ENCODE measurements at places on chromosomes 6 and 20.

DNA sequence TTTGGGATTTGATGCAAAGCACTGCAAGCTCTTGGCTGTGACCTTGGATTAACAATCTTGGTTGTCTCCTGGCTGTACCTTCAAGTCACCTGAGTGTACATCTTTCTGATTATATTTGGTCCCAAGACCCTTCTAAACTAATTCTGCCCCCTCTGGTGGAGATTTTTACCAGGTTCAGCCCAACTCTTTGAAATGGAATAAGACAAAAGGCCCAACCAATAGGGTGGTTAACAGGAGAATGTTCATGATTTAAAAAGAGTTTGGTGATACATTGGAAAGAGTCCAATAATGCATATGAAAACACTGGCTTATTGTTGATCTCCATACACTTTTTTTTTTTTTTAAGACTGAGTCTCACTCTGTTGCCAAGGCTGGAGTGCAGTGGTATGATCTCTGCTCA is 77.5 kb upstream of the CD83 start:
- no peak for DNase-seq

- DNase-seq, result no peak
Measured at GRCh38 chr6:14622085-14622484, 504.5 kb downstream of the CD83 start.

DNA sequence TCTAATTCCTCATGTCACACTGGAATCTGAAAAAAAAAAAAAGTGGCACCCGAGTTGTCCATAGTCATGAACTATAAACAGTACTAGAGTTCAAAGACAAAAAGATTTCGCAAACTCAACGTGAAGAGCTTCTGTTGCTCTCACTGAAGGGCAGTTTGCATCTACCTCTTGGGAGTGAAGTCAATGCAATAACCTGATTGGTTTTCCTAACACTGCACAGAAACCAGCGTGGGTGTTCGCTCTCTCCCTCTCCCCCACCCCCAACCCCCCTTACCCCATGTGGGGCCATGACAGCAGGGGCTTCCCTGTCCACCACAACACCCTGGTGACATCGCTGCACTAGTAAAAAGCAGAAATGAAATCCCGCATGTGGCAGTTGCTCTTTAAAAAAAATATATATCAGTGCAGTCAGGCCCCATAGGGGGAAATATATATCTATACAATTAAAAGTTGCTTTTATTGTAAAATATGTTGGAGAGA is 66.9 kb downstream of the GMPR start:
- no peak for DNase-seq

DNA sequence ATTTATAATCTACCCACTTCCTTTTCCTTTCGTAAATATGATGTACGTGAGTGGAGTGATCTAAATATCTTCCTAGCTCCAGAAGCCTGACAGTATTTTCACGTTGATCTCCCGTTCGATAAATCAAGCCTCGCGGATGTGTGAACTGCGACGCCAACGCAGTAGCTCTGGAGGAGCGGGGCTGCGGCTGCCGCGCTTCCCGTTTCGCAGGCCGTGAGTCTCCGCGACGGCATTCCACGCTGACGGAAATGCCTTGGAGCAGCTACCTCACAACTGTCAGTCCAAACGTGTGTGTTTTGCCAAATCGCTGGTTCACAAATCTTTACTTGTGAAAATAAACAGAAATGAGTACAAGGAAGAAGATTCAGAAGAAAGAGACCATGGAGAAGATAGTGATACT is 41.2 kb downstream of the BTBD3 start:
- no peak for DNase-seq

- no peak for DNase-seq
Measured at GRCh38 chr20:57403216-57403615, 12.0 kb downstream of the RBM38 start.

GRCh38 chr6:158257425-158257759 is 54.9 kb upstream of the TULP4 start:
- no peak for DNase-seq

DNA sequence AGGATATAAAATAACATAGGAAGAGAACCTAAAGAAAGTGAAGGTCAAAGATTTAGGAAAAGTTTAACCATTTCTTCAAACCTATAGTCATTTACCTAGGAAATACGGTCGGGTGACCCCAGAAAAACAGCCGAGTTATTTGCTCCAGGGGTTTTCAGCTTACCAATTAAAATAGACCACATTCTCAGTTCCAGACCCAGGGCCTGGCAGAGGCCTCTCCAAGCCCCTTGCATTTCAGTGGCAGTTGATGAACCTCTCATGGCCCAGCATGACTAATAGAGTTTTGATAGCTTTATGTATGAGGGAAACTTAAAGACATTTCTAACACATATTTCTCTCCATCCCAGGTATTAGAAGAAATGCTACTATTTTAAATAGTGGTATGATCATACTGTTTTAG is 113.5 kb downstream of the OGFRL1 start:
- DNase-seq, result no peak

DNA sequence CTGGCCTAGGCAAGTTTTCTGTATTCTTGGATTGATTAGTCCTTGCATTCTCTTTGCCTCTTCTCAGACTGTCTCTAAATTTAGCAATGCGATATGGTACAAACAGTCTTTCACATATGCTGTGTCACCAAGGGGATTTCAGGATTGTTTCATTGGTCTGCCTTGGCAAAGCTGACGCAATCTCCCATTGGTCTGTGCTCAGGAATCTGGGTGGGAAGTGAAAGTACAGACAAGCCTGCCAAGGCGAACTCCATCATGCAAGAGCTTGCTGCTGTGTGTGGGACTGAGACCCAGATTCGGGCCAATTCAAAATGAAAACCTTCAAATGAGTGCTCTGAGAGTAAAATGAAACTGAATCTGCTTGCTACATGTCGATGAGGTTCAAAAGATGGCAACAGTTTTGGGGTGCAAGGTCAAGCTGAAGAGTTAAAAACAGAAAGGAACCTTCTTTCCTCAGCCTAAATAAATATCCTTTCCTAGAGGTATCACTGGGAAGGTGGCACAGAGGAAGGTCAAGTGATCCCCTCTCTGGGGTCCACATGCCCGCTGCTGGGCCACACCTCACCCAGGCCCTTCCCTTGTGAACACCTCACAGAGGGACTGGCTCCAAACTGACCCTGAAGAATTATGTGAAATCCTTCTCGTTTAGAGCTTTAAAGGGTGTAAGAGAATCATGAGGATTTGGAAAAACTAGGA is 198.8 kb upstream of the PREP start:
- peak; percentile 98 for DNase-seq

- peak; percentile 55 for DNase-seq
Measured at GRCh38 chr20:33443006-33443511, 504 bp downstream of the SNTA1 start.

DNA sequence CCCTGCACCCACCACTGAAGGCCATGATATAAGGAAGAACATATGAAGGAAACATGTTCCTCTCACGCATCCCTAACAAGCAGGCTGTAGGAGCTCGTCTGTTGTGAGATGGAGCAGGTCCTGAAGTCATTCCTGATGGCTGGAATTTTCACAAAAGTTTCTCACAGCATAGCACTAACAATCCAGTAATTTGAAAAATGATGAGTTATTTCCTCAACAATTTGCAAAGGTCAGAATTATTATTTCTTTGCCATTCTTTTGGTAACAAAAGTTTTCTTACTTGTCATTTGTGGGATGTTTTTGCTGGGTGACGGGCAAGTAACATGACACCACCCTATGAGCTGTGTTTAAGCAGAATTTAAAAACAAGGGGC is 27.6 kb upstream of the FRMD1 start:
- DNase-seq, result no peak

- DNase-seq, result no peak
Measured at GRCh38 chr20:54043076-54043967, 27.1 kb downstream of the BCAS1 start.

GRCh38 chr6:145469021-145469420 is 266.3 kb downstream of the EPM2A start:
- no peak for DNase-seq

GRCh38 chr6:24245275-24245674 is 112.6 kb downstream of the DCDC2 start:
- no peak for DNase-seq

DNA sequence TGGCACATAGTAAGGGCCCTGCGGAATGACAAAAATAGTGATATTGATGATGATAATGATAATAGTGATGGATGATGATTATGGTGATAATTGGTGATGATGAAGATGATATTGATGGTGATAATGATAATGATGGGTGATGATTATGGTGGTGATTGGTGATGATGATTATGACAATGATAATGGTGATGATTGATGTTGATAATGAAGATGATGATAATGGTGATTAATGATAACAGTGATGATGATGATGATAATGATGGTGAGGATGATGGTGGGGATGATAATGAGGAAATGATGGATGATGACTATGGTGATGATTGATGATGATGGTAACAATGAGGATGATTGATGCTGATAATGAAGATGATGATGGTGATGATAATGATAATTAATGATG is 48.9 kb downstream of the EDN3 start:
- no peak for DNase-seq

- DNase-seq, result no peak
Measured at GRCh38 chr20:21519136-21519584, 5.3 kb upstream of the NKX2-2 start.

DNA sequence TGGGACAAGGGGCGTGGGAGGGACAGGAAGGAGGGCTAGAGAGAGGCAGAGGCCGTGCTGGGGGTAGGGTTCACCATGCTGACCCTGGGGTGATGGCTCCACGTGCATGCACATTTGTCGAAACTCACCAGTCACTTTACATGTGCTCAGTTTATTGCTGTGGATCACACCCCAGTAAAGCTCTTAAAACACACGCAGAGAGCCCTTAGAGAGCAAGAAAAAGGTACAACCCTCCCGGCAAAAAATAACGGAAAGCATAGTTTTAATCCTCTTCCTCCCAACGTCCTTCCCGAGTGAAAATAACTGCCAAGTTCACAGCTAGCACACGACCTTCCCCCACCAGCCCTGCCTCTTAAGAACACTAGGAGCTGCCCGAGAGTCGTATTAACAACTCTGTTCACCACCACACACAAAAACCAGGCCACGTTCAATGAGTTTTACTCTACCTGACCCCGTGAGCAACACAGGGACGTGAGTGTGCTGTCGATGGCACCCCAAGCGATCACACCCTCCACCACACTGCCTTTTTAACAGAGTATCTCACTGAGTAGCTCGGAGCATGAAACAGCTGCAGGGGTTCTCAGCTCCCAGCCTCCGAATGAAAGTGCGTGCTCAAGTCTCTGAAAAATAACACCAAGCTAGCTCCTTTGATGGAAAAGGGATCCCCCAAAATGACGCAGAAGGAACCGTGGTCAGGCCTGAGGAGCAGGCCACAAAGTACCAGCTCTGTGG is 39.7 kb downstream of the TAF4 start:
- peak; percentile 69 for DNase-seq

- DNase-seq, result peak; percentile 86
Measured at GRCh38 chr6:73610444-73611275, 43.1 kb downstream of the SLC17A5 start.

DNA sequence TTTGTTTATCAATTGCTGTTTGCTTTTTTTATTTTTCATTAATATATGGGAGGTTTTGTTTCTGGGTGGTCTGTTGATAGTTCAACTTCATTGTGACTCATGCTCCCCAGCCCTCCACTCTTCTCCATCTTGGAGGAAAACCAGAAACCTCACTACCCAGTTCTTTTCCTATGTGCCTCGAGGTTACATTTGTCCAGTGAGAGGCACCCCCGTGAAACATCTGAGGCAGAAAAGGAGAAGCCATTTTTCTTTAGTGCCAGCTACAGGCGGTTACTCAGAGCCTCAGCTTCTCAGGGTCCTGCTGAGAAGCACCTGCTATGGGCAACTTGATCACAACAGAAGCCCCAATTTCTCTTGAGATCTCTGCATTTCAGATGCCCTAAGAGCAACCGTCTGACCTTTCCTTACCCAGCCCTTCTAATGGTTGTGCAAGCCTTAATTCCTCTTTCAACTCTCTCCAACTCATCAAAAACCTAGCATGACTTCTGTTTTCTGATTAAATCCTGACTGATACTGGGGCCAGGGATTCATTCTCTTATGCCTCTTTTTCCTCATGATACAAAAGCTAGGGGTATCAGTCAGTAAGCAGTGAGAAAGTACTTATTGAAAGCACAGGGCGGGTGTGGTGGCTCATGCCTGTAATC is 144.6 kb downstream of the ELOVL4 start:
- DNase-seq, result no peak

All from adipocyte (in vitro differentiated cells).